A172 (cell line): ENCODE measurements at places on chromosomes 16 and 17. TPM values are rescaled to one million over a fixed set of nuclear protein-coding genes. Genes with fewer than 3 reads are reported as not detected.
A peak's percentile ranks its signal among the peaks of the same experiment; 100 is the strongest.

OSBPL7 gene
- total RNA-seq = 8.2 and 19.1 TPM in 2 replicates

RRAD gene
- 1.0 and 2.8 TPM in 2 replicates for total RNA-seq

GRCh38 chr17:77045441-77046041 lies 95.2 kb upstream of the SEC14L1 start:
- DNase-seq = peak; percentile 71

DNA sequence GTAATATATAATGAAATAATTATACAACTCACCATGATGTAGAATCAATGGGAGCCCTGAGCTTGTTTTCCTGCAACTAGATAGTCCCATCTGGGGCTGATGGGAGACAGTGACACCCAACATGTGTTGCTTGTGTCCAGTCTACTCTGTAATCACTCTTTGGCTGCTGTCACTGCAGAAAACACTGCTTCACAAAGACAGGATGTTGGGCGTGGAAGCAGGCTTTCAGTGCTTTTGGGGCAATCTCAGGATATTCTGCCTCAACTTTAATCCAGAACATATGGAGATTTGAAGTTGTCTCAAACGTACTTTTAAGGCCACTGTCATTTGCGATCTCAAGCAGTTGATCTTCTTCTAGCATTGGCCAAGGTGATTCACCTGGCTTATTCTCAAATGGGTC lies 94.9 kb downstream of the CYTH1 start:
- DNase-seq = no peak

DNA sequence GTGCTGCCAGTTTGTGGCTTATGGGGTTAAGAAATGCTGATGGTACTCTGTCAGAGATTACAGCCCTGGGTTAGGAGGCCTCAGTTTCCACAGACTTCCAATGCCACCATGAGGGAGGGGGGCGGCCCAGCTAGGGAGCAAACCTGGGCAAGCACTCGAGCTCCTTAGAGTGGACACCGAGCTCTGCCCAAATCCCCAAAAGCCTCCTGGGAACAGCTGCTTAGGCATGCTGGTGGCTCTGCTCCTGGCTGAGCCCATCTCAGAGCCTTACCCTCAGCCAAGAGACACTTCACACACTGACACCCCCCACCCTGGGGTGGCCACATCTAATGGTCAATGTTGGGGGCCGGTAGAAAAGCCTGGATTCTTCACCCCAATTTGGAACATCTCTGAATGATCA lies 66.1 kb downstream of the C16orf78 start:
- DNase-seq = no peak

GRCh38 chr16:49049191-49049590 lies 232.4 kb downstream of the CBLN1 start:
- no peak for DNase-seq

DNA sequence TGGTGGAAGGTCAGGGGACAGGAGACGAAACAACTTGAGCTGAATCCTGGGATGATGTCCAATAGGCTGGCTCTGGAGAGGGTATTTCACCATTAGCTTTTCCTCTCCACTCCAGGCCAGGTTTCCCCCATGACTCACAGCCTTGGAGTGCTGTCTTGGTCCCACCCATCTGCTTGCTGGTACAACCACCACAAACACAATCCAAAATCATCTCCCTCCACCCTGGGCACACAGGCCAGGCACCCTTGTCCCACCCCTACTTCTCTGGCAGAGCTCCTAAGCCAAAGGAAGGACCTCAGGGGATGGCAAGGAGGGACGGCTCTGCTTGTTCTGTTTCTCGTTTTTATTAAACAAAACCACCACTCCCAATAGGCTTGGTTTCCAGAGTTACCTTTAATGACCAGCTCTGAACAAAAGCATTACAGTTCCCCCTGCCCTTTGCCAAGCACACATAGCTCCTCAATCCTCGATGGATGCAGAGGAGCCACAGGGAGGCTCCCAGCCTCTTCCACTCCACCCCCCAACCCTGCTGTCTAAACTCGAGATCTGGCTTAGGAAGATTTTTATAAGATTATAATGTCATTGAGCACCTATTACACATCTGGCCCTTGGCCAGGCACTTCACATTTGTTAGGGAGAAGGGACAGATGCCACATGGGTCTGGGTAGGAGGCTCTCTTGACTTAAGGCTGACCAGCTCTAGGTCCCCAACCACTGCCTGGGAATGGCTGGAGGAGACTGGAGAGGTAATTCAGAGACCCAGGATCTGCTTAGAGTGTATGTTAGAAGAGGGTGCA lies 13.3 kb downstream of the CAVIN1 start:
- DNase-seq = peak; percentile 93

DNA sequence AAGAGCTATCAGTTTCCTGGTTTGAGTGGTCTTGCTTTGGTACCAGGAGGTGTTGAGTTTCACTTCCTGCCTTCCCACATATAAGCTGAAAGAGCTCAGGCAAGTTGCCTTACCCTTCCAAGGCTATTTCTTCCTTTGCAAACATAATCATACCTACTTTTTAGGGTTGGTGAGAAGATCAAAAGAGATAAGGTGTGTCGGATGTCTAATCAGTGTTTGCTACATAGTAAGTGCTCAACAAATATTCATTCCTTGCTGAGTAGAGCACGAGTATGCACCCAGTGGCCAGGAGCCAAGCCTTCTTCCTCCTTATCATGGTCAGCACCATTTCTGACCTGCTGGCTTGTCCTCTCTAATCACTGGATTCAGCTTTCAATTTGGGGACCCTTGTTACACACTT lies 12.7 kb upstream of the TMEM98 start:
- DNase-seq = no peak
